ENCODE measurements at places on chromosomes 12 and 14. TPM values are rescaled to one million over a fixed set of nuclear protein-coding genes. Genes with fewer than 3 reads are reported as not detected.

DNA sequence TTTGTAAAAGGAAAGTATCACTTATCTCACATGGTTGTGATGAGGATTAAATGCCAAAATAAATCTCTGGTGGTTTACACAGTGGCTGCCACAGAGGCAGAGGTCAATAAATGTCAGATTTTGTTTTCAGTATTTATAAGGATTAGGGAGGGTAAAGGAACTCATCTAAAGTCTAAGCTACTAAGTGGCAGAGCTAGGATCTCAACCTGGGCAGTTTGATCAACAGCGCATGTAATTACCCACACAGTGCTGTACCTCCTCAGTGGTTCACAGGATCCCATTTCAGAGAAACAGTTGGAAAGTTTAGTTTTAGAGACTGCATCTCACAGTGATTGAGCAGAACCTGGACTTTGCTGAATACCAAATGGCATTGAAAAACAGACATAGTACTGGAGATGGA lies 44.9 kb upstream of the RIC8B start:
- no peak for DNase-seq

- no peak for DNase-seq
Measured at GRCh38 chr14:65849558-65849957, 437.0 kb downstream of the FUT8 start.

GRCh38 chr14:39491134-39491571 lies 58.9 kb upstream of the FBXO33 start:
- peak; percentile 17 for DNase-seq

DNA sequence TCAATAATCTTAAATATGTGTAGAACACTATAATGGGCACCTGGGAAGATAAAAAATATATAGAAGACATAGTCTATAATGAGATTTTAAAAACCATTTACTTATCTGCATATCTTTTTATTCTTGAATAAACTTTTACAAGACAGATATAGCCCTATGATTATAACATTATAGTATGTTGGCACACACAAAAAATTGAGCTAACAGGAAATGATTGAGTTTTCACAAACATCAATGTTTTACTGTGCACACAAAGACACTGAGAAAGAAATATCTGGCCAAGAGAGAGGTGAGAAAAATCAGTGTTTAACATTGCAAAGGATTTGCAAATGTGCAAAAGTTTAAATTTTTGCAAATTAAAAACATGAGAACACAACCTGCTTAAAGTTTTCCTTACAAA lies 124.3 kb downstream of the BBS10 start:
- no peak for DNase-seq

DNA sequence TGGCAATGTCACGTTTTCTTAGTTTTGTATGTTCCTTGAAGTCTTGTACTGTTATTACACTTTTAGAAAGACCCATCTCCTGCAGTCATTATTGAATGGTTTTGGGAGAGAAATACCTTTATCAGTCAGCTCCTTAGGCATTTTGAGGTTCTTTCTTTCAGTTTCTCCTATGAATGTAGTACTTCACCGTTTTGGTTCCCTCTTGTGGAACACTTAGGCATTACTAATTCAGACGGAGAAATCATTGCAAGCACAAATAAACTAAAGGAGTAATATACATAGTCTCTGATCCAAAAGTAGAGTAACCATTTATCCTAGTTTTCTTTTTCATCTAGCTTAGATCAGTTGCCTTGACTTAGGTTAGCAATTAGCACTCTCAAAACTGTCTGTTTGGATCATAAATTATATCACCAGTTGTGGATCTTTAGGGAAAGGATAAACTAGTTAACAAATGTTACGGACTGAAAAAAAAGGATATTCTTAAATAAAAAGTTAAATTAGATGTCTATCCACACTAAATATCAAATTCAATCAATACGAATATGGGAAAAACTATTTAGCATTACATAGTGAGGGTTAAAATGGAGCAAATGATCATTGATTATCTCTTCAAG lies 1538.3 kb upstream of the SEL1L start:
- DNase-seq: no peak

GRCh38 chr14:61581340-61581739 lies 114.0 kb upstream of the HIF1A start:
- DNase-seq: no peak

RPGRIP1 gene
- polyA plus RNA-seq: 0.15 TPM

FAM90A1 gene
- not detected for polyA plus RNA-seq

Data from immature natural killer cell (primary cell).